Left renal cortex interstitium (tissue), 4 donors: ENCODE measurements at places on chromosomes 13 and 19. TPM values are rescaled to one million over a fixed set of nuclear protein-coding genes. Genes with fewer than 3 reads are reported as not detected.

Gene POGLUT2
- 46.2 TPM for polyA plus RNA-seq

Gene CEACAM16
- polyA plus RNA-seq, result not detected

Gene NCR1
- 0.30 TPM for polyA plus RNA-seq

Gene URAD
- polyA plus RNA-seq, result not detected

Gene FLT1
- polyA plus RNA-seq, result 39.9 TPM

Gene TNFSF13B
- 3.0 TPM for polyA plus RNA-seq

Gene LILRB5
- polyA plus RNA-seq, result 2.1 TPM

Gene ZNF225
- 9.8 TPM for polyA plus RNA-seq

Gene SERTAD3
- polyA plus RNA-seq, result 39.9 TPM

Gene CDC37
- polyA plus RNA-seq, result 137 TPM

Gene NCCRP1
- polyA plus RNA-seq, result 1.8 TPM

Gene ATP8A2
- polyA plus RNA-seq, result 5.7 TPM

Gene SULT2A1
- polyA plus RNA-seq, result 0.68 TPM

Gene CD70
- polyA plus RNA-seq, result not detected

Gene CGB8
- polyA plus RNA-seq, result not detected

Gene FBXO27
- polyA plus RNA-seq, result 6.1 TPM

Gene FAM216B
- not detected for polyA plus RNA-seq
